Anterior cingulate cortex (tissue), 58 donors: ENCODE measurements at places on chromosomes 4 and X.
A peak's percentile ranks its signal among the peaks of the same experiment; 100 is the strongest.

DNA sequence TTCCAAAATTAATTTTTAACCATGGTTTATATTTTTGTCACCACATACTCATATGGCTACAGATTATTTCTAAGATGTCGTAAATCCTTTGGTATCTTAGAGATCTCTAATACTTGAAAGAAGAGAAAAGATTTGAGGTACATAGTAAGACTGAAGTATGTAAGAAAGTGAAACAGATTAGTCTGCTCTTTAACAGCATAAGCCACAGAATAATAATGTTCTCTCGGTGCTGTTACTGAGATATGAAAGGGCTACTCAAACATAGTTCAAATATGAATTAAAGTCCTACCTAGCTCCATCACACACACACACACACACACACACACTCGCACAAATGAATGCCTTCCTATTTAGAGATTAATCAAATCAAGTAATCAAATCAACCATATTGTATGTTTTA, 274.1 kb upstream of the PCDH18 start:
- DNase-seq: no peak

DNA sequence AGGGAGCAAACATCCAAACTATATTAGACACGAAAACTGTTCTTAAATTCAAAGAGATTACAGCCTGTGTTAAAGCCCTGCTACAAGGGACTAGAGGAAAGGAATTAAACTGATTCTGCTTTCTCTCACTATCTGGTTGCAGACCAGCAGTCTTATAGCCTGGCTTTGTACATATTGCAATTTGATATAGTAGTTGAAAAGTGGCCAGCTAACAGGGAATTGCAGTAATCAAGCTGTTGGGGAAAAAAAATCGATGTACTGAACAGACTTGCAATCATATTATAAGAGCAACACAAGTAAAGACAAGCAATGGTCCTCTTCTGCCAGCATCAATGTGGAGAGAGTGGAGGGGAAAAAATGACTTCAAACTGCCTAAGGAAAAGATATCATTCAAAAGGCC, 364.4 kb upstream of the EPHA5 start:
- DNase-seq: no peak

- no peak for DNase-seq
Observed at GRCh38 chr4:126451237-126451873, 1136.6 kb downstream of the FAT4 start.

DNA sequence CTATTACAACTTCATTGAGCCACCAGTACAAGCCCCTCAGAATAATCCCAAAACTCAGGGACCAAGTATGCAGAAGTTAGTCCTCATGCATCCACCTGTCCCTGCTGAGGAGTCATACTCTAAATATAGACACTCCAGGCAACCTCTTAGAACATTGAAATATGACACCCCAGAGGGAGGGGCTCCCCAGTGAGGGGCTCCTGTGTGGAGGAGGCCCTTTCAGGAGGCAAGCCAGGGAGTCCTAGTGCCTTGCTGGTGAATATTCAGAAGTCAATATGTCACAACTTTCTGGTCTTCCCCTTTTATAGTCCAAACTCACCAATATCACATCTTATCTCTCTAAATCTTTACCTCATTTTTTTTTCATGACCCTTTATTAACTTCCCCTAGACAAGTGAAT, 1.6 kb upstream of the ARMCX6 start:
- no peak for DNase-seq

DNA sequence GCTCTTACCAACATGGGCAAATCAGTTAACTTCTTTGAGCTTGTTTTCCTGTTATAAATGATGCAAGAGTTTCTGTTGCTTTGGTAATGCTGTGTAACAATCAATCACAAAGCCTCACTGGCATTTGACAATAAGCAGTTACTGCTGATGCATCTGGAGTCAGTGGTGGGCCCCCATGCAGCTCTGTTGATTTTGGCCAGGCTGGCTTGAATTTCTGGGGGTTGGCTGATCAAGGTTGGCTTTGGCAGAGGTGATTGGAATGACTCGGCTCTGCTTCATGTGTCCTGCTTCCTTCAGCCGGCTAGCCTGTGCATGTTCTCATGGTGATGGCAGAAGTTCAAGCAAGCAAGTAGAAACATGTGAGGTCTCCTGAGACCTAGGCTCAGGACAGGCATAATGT, 90.4 kb downstream of the PHEX start:
- DNase-seq: no peak

DNA sequence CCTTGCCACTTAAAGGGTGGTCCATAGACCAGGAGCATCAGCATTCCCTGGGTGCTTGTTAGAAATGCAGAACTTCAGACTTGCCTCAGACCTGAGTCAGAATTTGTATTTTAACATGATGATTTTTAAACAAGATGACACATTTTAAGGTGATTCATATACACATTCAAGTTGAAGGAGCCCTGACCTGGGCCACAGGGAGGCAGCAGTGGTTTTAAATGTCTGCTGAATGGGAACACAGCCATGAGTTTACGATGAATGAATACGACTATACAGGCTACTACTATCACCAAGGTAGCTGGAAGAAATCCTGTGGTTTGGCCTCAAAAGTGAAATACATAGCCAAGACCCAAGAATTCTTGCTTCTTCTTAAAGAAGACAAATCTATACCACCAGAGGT, 2.9 kb downstream of the HDAC8 start:
- no peak for DNase-seq

DNA sequence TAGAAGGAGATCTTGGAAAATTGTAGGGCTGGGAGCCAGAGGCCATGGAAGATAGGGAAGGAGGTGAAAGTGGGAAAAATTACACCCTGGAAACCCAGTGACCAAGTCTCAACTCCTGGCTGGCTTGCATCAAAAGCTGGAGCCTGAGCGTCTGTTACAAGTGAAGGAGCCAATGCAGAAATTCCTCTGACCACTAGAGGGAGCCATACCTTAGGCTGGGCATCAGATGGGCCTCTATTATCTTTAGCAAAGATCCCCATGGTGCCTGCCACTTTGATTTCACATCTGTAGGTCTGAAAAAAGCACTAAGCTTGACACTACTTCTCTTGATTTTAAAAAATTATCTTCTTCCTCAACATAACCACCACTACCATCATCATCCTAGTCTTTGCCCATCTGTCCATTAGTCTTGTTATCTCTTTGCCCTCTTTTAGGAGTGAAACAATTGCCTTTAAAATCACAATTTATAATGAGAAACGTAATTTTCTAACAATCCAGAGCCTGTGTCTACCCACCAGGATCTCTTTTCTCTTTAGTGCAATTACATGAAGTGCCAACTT, 62.9 kb downstream of the ANAPC4 start:
- DNase-seq: peak; percentile 13

DNA sequence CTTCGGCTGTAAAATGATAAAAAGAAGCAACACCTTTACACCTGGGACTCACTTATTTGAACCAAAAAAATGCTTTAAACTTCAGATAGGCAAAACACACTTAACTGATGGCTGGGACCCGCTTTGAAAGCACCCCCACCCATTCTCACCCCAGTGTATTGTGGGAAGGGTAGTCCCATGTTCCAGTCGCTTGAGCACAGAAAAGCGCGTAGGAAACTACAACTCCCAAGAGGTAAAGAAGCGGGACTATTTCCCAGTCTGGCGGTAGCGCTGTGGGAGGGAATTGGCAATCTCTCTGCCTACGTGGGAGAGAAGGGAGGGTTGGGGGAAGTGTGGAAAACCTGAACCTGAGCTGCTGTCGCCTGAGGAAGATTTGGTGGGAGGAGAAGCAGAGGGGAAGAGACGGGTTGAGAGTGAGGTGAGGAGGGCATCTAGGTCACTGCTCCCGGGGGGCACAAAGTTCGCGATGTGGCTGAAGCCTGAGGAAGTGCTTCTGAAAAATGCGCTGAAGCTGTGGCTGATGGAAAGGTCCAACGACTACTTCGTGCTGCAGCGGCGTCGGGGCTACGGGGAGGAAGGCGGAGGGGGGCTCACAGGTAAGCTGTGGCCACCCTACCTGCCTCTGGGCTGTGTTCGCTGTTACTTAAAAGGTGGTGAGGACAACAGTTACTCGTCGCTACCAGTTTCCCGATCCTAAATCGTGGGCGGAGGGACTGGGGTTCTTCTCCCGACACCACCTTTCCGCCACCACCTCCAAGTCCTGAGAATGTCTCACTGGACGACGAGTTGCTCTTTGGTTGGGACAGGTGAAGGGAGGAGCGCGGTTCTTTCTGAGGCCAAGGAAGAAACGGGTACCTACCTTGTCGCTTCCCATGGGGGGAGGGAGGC, at the start of gene TBC1D8B:
Gene TBC1D8B (plus strand): TSS at position 286 of the 888 bp plus-strand sequence. CDS start 181 bp downstream, at position 467.
- peak; percentile 56 for DNase-seq

DNA sequence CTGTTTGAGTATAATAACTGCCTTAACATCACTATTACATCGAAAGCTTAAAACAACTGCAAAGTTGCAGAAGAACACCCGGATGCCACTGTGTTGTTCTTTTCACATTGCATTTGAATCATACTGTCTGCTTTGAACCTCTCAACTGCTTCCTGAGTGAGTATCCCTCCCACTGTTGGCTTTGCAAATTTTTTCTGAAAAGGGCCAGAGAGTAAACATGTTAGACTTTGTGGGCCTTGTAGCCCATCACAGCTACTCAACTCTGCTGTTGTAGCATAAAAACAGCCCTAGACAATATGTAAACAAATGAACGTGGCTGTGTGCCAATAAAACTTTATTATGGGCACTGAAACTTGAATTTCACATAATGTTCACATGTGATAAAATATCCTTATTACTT, 76.1 kb downstream of the NSG1 start:
- no peak for DNase-seq

- DNase-seq: no peak
Observed at GRCh38 chrX:15849555-15849954, 5.1 kb downstream of the AP1S2 start.

DNA sequence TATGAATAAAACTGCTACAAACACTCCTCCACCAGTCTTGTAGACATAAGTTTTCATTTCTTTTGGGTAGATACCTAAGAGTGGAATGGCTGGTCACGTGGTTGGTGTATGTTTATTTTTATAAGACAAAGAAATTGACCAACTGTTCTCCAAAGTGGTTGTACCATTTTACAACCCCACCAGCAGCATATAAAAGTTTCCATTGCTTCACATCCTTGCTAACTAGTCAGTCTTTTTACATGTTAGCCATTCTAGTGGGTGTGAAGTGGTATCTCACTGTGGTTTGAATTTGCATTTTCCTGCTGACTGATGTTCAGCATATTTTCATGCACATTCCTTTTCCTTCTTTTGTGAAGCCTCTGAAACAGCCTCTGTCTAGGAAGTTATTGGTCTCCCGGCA, 76.2 kb upstream of the ADGRG2 start:
- no peak for DNase-seq

DNA sequence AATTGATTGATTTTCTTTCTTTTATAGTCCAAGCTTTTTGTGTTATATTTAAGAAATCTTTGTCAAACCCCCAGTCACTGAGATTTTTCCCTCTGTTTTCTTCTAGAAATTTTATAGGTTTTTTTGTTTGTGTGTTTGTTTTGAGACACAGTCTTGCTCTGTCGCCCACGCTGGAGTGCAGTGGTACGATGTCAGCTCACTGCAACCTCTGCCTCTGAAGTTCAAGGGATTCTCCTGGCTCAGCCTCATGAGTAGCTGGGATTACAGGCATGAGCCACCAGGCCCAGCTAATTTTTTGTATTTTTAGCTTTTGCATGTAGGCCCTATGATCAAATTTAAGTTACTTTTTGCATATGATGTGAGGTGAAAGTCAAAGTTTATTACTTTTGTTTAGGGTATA, 20.9 kb upstream of the FBXW7 start:
- DNase-seq: no peak

- no peak for DNase-seq
Observed at GRCh38 chr4:1843852-1844251, 12.1 kb downstream of the LETM1 start.
